ENCODE measurements at places on chromosomes 1 and 21. TPM values are rescaled to one million over a fixed set of nuclear protein-coding genes. Genes with fewer than 3 reads are reported as not detected.

Gene LCE2B
- total RNA-seq, result not detected

Gene PCBP3
- total RNA-seq, result 3.4 TPM

- no peak for DNase-seq
Observed at GRCh38 chr1:183922197-183922596, 115.3 kb downstream of the COLGALT2 start.

- no peak for DNase-seq
Observed at GRCh38 chr21:28437061-28437460, 555.6 kb downstream of the LTN1 start.

DNA sequence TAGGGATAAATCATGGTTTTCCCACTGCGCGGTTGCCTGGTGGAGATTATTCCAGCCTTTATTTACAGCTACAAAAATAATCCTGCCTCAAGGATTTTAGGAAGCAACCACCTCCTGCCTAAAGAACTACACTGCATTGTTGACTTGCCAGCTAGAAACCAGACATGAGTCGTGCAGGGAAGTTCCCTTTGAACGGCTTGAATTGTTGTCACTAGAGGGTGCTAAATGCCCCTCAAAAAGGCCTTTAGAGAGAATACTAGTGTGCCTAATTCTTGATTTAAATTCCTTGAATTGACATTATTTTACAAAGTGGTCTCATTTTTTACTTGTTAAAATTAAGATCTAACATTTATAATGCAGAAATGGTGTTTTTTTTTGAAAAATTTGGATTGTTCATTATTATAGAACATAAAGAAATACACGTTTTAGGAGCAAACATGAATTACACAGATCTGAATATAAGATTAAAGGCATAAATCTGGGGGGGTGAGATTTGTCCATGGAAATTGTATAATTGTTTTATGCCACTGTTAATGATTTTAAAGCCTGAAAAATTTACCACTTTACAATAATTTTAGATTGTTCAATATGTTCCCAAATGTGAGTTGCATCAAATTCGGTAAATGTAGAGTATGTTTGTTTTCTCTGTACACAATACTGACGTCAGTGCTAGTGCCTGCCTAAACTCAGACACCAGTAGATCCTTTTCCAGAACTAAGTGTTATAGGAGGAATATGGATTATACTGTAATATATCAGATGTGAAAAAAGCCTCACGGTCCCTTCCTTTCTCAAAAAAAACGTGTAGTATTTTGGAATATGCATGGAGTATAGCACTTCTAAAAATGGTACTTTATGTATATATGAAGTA, 7.6 kb upstream of the ERG start:
- DNase-seq, result no peak

All from activated CD4-positive, alpha-beta memory T cell treated with anti-CD3 and anti-CD28 coated beads, Interleukin-2, amount 10 ng/mL, durations not matched to agents 7 days and 5 days (primary cell).